ENCODE measurements at places on chromosomes 11 and 22.

- no peak for DNase-seq
Measured at GRCh38 chr11:63553759-63554158, 9.4 kb downstream of the PLAAT2 start.

DNA sequence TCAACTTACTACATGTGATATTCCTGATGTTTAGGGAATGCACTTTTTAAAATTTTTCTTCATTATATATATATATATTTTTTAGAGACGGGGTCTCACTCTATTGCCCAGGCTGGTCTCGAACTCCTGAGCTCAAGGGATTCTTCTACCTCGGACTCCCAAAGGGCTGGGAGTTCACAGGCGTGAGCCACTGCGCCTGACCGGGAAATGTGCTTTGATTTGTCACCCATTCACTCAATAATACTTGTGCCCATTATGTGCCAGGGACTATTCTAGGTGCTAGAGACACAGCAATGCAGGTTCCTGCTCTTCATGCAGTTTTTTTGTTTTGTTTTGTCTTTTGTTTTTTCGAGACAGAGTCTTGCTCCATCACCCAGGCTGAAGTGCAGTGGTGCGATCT is 56.1 kb upstream of the INCENP start:
- no peak for DNase-seq

DNA sequence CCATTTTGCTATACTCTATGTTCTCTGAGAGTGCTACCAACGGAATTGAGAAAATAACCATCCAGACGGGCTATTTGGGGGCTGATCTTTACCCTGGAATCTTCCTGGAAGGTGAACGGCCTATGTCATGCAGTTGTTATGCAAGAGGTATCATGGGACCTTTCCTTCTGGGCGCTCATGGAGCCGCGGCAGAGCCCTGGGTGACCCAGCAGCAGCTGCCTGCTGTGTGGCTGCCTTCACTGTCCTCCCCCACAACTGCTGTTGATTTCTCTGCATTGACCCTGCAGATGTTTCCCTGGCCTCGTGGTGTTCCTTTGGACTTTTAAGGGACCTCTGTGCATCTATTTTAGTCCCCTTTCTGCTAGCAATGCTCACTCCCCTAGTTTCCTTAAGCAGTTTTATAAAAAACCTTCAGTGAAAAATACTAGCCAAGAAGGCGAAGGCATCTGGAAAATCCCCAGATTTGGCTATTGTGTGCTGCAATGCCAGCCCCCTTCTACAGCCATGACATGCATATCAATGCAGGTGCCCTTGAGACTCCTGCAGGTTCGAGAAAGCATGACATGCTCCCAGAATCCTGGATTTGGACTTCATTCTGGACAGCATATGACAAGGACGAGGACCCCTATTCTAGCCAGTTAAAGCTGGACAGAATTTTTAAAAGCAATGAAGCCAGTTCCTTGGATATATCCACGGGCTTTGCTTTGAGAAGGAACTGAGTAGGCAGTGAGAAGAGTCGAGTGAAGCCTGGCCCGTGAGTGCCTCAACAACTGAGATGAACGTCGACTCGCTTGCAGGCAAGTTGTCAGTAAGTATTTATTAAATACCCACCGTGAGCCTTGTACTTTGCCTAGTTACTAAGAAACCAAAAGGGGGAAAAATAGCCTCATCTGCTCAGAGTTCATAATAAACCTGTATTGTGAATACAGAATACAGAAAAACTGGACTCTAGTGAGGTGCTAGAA is at the start of gene SLC25A18:
Gene SLC25A18, plus strand, starts transcription at position 593 of the 965 bp plus-strand sequence. CDS start 16,447 bp downstream, outside the sequence.
- no peak for DNase-seq

DNA sequence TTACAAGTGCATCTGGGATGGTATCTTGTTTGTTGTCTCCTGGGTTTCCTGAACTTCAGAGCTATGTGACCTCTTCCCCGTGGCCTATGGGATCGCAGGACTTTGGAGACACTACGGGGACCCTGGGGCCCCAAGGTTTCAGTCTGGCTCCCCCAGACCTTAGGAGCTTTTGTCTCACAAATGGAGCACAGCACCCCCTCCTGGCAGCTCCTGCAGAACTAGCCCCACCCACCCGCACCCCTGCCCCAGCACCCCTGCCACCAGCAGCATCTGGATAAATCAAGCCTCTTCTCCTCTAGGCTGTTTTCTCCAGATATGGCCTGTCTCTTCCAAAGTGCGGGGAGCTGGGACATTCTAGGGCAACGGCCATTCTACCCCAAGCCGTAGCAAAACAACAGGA is 10.4 kb downstream of the RCOR2 start:
- no peak for DNase-seq

DNA sequence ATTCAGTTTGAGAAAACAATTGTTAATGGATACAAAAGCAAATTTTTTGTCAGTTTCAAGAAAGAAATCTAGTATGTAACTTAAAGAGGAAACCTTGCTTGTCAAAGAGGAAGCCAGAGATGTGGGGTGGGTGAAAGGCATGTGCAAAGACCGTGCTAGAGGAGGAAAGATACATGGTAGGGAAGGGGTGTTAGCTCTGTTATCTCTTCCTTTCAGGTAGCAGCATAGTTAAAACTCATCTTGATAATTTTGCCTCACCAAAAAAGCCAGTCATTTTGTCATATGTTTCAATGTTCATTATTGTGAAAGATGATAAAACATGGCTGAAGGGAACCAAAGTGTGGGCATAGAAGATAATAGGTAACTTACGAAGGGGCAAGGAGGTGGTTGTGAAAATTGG is 2.6 kb upstream of the MS4A2 start:
- DNase-seq: no peak

GRCh38 chr11:33897761-33898375 is 6.0 kb upstream of the LMO2 start:
- no peak for DNase-seq

DNA sequence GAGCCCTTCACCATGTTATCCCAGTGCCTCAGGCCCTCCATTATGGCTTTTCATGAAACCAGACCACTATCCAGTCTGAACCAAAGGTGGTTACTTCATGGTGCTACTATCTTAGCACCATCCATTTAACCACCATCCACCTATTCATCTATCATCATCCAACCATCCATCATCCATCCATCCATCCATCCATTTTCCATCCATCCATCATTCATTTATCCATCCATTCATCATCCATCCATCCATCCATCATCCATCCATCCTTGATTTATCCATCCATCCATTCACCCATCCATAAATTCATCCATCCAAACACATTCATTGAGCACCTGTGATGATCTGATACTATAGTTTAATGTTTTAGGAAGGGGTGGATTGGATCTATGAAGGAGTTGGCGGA is 93.5 kb downstream of the CCDC81 start:
- no peak for DNase-seq

- DNase-seq: no peak
Measured at GRCh38 chr11:127056338-127056971, 55.9 kb upstream of the KIRREL3 start.

- no peak for DNase-seq
Measured at GRCh38 chr11:45414088-45414487, 127.9 kb upstream of the SYT13 start.

- no peak for DNase-seq
Measured at GRCh38 chr11:47986219-47986618, 5.9 kb downstream of the PTPRJ start.

- DNase-seq: no peak
Measured at GRCh38 chr22:45521178-45521577, 18.5 kb downstream of the FBLN1 start.

GRCh38 chr22:19105456-19105855 is 16.8 kb downstream of the DGCR2 start:
- DNase-seq: no peak

- no peak for DNase-seq
Measured at GRCh38 chr11:113673550-113674396, 32.3 kb downstream of the TMPRSS5 start.

- no peak for DNase-seq
Measured at GRCh38 chr11:70436501-70436860, 38.2 kb downstream of the CTTN start.

DNA sequence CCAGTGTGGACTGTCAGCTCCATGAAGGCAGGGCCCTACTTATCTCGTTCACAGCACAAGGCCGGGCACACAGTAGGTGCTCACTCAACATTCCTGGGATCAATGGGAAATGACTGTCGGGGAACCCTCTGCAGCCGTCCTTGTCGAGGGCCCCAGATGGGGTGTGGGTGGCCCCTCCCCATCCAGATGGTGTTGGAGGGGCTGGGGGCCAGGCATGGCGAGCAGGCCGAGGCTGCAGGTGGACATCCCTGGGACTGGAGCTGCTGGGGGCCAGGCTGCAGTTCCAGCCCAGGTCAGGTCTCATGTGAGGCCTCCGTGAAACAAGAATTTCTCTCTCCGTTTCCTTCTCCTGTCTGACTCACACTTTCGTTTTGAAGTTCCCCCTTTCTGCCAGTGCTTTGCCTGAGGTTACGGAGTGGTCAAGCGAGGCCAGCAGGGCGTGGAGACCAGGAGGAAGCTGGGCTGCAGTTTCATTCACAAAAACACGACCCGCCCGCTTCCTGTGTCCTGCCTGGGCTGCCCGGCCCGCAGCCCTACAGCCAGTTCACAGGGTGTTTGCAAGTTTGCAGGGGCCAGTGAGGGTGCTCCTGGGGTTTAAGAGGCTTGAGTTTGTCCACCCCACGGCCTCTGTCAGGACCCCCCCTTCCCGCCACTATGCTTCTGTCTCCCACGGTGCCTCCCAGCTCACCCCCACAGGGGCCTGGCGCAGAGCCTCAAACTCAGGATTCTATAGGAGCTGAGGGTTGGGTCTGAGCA is 4.5 kb downstream of the MYEOV start:
- no peak for DNase-seq

GRCh38 chr11:74673693-74674360 is 57.4 kb downstream of the CHRDL2 start:
- no peak for DNase-seq

GRCh38 chr11:70552167-70553150 is 154.1 kb downstream of the CTTN start:
- no peak for DNase-seq

DNA sequence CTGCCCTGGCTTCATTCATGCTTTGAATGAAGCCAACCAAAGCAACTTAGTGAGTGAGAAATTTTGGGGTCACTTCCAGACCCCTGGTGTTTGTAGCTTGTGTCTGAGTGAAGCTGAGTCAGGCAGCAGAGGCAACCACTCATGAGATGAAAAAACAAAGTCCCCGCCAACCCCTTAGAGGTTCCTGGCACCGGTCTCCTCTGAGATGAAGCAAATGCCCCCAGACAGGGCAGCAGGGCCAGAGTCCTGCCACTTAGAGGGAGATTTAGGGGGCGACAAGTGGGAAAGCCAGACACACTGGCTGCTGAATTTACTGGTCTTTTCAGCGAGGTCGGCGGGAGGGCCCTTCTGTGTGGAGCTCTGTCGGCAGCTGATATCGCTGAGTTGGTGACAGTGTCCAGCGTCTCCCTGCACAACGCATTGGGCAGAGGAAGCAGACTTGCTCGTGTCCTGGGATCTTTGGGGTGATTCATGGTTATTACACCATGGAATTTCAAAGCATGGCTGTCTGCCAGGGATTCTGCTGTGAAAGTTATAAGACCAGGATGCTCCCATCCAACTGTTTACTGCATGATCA is 482.6 kb downstream of the MIAT start:
- DNase-seq: no peak

DNA sequence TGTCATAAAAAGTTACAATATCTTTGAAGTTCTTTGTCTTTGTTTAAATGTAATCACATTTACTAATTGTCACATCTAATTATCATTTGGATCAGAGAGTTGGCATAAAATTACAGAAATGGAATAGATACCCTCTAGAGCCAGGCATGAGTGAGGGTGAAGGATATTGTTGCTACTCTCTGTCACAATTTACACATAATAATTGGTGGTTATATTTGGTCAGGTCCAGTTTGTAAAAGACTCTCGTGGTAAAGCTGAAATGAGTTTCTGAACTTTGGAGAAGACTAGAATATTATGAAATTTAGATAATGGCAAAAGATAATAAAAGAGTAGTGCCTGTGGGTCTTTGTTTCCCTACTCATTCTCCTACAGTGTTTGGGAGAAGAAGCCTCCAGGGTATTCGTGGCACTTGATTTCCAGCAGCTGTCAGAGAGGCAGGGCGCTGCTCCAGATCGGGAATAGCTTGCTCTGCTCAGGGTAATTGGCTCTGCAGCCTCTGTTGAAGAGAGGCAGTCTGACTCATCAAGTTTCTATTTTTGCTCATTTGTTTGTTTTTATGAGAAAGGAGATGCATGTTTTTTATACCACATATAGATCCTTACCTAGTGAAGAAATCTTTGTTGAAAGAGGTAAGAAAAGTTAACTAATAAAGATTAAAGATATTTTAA is 349.9 kb downstream of the CNTN5 start:
- no peak for DNase-seq

DNA sequence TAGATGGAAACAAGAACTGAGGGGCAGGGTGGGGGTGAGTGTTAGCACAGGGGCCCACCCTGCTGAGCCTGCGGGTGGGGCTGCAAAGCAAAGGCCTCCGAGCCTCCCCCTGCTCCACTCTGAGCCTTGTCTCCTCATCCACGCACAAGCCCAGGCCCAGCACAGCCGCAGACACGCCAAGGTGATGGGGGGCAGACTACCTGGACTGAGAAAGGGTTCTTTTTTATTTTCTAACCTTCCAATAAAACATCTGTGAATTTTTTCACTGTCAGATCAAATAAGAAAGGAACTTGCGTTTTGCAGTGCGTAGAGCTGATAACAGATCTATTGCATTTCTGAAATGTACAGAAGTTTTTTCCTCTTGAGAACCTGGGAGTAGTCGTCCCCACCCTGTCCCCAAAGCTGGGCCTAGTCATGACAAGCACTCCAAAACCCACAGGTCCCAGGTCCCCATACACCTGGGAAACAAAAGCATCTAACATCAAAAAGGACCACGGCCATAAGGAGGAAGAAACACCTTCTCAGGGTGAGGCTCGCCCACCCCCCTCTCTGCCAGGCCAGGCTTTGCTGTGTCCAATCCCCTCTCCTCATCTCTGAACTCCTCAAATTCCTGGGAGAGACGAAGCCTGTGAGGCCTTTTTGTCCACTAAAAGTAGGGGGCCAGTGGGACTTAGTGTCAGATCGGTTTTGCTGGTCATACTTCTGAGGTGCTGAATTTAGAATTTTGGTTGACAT is 22.7 kb upstream of the CD5 start:
- DNase-seq: no peak

Measured in stimulated activated CD8-positive, alpha-beta memory T cell treated with anti-CD3 and anti-CD28 coated beads, Interleukin-2, amount 100 ng/mL, for 48 hours (primary cell).